T-helper 9 cell (primary cell): ENCODE measurements at places on chromosomes 1 and 21.

GRCh38 chr1:223887747-223888418, 42.1 kb upstream of the TP53BP2 start:
- DNase-seq: no peak

DNA sequence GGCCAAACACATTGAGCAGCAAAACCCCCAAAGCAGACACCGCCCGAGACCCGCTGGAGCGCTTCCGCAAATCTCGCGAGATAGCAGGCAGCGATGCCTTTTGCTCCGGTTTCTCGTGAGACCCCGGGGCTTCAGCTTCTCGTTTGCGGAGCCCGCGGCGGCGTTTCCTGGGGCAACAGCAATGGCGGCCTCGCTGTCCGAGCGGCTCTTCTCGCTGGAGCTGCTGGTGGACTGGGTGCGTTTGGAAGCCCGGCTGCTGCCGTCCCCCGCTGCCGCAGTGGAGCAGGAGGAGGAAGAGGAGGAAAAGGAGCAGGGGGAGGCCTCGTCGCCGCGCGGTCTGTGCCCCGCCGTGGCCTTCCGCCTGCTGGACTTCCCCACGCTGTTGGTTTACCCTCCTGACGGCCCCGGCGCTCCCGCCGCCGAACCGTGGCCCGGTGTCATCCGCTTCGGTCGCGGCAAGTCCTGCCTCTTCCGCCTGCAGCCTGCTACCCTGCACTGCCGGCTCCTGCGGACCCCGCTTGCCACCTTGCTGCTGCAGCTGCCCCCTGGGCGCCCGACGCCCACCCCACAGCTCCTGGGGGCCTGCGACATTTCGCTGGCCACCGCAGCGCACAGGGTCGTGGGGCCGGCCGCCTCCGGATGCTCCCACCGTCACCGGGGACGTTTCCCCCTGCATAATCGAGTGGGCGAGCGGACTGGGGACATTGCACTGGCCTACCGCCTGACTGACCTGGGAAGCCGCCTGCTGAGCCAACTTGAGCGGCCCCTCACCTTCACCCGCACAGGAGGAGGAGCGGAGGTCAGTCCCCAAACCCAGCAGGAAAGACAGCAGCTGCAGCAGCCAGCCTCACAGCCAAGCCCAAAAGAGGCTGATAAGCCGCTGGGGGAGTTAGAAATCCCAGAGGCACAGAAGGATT, at the start of gene MAP10:
TSS of gene MAP10 (plus strand) at position 148 of the 917 bp plus-strand sequence. CDS start at position 182, 34 bp downstream.
- DNase-seq: peak; percentile 35

- no peak for DNase-seq
These were observed 89.3 kb downstream of the ASH1L start for GRCh38 chr1:155473151-155473821.

DNA sequence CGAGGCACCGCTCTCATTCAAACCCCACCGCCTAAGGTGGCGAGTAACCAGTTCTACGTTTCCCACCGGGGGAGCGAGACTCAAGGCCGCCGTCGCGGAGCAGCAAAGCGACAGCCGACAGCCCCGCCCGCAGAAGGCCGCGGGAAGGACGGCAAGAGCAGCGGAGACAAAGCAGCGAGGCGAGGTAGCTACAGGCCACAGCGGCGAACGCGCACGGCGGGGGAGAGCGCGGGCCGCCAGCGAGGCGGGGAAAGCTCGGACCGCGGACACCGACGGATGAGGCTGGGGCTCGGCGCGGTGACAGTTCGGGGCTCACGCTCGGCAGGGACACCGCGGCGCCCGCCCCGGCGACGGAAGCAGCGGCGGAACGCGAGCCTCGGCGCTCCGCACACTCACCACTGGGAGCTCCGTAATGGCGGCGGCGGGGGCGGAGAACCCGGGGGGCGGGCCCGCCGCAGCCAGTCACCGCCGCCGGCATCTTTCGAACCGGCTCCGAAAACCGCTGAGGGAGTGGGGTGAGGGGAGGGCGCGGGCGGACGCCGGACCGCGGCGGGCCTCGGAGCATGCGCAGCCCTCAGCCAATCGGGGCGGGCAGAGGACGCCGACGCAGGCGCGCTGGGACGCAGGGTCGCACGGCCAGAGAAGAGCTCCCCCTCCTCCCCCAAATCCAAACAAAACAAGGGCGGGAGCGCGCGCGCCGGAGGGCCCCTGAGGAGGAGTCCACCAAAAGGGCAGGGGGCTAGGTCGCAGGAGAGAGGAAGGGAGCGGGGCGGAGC, 666 bp downstream of the HP1BP3 start:
- peak; percentile 92 for DNase-seq

- DNase-seq: no peak
These were observed 26.8 kb upstream of the ZNF697 start for GRCh38 chr1:119674835-119675289.

GRCh38 chr1:2316451-2316961, 74.8 kb downstream of the MORN1 start:
- DNase-seq: no peak

DNA sequence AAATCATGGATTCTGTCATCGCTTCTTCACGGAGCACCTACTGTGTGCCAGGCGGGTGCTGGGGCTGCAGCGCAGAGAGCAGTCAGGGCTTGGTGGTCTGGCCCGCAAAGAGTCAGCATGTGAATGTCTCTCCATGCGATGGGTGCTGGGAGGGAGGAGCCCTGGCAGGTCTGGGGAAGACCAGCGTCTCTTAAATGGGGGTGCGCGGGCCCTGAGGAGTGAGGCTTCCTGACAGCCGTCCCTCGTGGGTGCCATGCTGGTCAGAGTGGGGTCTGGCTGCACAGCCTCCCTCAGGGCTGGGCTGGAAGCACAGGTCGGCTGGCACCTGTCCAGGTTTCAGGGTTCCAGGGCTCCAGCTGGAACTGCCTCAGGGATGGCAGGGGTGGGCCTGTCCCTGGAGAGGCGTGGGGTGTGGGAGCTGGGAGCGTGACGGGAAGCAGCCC, 18.5 kb downstream of the TP73 start:
- DNase-seq: no peak

DNA sequence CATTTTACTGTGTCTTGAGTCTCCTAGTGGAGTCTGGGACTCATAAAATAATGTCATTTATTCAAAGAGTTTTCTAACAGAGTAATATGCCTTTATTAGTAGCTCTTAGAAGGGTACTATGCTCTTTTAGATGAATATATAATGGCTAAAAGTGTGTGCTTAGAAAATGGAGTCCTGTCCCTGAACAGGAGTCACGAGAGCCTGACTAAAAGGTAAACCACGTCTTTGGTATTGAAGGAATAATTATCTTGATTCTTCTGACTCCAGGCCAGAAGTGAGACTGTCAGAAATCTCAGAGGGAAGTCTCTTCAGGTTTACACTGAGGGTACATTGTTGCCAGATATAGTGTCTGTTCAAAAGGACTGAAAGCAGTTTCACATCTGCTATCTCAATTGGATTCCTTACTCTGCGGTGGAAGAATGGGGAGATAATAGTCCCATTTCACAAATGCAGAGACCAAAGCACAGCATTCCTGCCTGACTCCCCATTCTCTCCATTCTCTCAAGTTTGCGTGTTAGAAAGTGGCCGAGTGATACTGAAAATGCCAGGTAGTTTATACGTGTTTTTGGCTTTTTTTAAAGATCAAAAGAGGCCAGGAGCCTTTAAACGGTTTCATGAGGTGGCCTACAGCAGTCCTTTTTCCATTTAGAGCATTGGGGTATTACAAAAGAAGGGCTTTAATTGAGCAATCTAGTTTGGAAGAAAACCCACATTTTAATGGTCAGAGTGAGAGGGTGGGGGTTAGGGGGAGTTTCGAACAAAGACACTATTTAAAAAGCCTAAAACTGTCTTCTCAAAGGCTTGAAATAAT, 176.6 kb downstream of the VPS13D start:
- DNase-seq: no peak

DNA sequence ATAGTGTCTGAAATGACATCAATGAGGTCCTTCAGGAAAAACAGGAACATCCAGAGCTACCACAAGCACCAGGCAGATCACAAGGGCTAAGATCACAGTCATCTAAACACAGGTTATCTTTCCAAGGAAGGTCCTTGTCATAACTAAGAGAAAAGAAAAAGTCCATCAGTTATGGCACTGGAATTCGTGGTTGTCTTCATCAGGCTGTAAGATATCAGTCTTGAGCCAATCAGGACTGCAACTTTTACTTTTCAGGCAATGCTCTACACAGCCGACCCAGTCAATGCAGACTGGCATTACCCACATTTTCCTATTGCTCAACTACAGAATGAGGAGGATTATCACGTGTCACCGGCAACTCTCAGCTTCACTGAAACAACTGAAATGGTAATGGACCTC, 26.4 kb downstream of the SORT1 start:
- DNase-seq: no peak

DNA sequence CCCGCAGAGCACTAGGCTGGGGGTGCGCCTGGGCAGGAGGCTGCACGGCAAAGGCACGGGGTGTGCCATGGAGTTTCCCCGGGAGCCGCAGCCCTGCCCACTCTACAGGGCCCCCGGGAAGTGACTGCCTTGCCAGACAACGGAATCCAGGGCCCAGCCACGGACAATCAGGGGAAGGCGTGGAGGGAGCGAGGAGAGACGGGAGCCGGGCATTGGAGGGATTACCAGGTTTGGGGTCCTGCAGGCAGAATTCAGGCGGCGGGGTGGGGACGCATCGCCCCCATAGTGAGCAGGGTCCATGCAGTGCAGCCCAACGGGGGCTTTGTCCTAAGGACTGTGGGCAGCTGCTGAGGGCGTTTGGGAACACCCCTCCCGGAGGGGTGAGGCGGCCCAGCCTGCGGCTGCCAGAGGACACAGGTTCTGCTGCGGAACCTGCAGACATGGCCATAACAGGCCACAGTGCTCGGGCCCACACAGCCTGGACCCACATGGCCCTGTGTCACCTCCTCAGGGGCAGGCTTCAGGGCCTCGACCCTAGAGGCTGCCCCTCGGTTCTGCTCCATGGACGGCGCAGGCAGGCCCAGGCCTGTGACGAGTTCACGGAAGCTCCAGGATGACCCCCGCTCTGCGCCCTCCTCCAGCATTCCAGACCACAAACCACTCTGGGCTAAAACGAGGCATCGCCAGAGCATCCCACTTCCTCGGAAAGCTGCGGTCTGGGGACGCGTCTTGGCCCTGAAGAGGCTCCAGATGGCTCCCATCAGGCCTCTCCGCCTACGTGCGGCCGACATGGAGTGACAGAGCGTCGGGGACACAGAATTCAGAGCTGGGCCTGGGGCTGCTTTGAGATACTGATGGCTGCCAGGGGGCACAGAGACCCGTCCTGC, 54.5 kb downstream of the COL6A1 start:
- no peak for DNase-seq

DNA sequence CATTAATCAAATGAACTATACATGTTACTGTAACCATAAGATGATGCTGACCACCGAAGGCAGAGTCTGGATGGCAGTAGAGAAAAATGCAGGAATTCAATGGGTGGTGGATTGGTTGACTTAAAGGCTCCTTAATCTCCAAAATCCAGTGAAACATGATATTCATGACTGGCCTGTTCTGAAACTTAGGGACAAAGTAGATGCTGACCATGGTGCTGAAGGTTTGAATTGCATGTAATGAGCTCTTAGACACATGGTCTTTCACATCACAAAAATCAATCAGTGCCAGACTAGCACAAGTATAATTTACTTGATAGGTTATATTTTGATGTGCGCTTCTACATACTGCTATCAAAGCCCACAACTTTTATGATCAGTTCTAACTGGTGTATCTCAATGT, 30.9 kb upstream of the NTMT2 start:
- DNase-seq: no peak

DNA sequence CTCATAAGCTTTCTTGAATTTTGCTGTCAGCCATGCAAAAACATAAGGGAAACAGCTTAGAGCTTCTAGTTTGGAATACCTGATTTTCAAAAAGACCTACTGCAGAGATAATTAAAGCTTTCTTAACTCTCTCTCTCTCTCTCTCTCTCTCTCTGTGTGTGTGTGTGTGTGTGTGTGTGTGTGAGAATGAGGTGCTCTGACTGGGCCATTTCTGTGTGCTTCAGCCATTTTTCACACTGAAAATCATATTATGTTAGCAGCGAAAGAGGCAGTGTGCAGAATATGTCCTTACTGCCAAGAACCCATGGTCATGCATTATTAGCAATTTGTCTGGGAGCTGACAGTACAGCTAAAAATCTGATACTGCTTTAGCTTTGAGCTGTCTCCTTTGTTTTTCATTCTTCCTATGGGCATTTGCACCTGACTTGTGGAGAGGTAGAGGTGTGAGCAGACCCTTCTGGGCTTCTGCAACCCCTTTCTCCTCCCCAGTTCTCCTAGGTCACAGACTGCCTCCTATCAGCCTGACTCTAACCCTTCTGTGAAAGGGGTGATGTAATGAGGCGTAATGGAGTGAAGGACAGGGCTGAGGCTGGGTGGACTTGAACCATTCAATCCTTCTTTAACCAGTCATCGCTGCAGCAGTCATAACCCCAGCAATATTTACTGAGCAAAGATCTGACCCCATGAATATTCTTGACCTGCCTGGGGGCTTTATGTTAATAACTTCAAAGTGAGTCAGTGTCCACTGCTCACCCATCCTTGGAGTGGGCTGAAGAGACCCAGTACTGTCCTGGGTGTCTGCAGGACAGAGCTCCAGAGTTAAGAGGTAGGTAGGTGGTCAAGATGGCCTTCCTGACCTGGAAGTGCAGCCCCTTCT, 61.2 kb downstream of the SYT6 start:
- DNase-seq: no peak

DNA sequence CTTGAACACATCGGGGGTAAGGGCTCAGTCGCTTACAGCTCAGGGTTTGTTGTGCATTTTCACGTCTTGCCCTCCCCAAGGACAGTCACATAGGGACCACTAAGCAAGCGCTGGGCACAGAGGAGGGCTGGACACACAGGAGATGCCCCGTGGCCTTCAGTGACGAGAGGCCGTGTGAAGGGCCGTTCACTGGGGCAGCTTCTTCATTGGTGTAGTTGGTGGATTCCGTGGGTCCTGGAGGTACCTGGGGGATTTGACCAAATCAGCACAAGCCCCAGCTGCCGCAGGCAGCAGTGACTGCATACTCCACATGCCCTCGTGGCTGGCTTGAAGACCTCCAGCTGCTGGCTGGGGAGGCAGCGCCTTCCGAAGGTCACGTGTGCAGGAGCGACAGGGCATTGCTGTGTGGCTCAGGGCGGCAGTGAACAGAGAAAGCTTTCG, 100.8 kb upstream of the C1orf174 start:
- no peak for DNase-seq

- no peak for DNase-seq
These were observed 325.0 kb downstream of the HLX start for GRCh38 chr1:221204055-221204833.

DNA sequence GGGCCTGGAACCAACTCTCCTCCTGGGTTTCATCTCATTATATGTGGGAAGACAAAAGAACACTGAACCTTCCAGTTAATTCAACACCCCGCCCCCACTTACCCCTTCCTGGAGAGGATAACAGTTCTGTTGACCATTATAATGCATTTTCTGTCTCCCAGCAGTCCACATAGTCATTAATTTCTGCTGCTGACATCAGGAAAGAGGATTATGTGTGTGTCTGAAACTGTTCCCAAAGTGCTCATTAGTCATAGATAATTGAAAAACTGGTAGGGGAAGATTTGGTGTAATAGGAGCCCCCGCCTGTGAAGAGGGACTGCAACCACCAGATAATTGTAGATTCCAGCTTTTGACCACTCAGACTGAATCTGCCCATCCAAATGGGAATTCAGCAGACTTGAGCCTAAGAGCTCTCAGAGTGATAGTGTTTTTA, 208.7 kb downstream of the FGGY start:
- DNase-seq: no peak
